ENCODE measurements at places on chromosomes 4 and X. TPM values are rescaled to one million over a fixed set of nuclear protein-coding genes. Genes with fewer than 3 reads are reported as not detected.

- H3K4me3 ChIP-seq: no peak overlapping the region
- peaks cover 36% of the 10 kb centered on the region for H3K4me1 ChIP-seq
- H3K27ac ChIP-seq: no peak overlapping the region
- no peaks in the 10 kb centered on the region for H3K36me3 ChIP-seq
Observed at GRCh38 chr4:39987485-39987884, 9.8 kb upstream of the PDS5A start.

DNA sequence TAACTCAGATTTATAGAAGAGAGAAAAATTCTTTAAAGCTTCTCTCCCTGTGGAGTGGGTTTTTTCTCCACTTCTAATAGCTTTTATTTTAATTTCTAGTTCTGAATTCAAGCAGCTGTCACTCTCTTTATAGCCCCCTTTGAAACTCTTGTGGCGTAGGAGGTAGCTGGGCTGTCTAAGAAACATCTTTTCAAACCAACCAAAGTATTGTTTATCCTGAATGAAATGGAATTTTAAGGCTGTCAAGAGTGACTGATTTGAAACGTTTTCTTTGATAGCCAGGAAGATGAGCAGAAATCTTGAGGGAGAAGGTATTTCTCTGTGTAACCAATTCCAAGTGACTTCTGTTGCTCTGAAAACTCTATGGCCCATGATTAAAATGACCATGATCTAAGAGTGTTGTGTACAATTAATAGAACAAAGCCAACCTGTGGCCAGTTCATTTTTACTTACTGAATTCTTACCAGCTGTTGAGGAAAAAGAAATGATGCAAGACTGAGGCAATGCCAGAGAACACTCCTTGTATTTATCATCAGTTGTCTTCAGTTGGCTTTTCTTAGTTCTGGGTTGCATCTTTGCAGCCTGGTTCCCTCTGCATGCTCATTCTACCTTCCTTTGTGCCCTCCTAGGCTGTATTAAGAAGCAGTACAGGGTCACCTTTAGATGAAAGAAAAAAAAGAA, 298.4 kb downstream of the ARHGAP10 start:
- H3K27ac ChIP-seq: no peak overlapping the region
- no peaks in the 10 kb centered on the region for H3K27me3 ChIP-seq
- no peaks in the 10 kb centered on the region for H3K4me1 ChIP-seq
- no peak for DNase-seq
- no peaks in the 10 kb centered on the region for H3K36me3 ChIP-seq

GRCh38 chr4:83318666-83319065, 16.0 kb downstream of the HPSE start:
- DNase-seq: no peak
- no peaks in the 10 kb centered on the region for H3K36me3 ChIP-seq
- H3K27me3 ChIP-seq: no peaks in the 10 kb centered on the region
- no peak overlapping the region for H3K4me3 ChIP-seq

FHIP1A gene
- 2.9 TPM for total RNA-seq

DNA sequence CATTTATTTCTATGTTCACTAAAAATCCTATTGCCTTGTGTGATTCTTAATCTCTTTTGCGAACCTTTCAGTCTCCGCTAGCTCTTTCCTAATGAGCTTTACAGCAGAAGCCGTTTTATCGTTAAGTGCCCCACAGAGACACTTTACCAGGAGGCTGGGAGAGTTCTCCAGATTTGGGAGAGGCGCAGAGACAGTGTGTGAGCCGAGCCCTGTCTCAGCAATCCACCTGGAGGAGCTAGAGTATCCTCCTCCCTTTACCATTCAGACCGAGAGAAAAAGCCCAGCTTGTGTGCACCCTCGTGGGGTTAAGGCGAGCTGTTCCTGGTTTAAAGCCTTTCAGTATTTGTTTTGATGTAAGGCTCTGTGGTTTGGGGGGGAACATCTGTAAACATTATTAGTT, 54.9 kb upstream of the MTM1 start:
- H3K36me3 ChIP-seq: no peaks in the 10 kb centered on the region
- H3K4me1 ChIP-seq: no peaks in the 10 kb centered on the region
- no peak overlapping the region for H3K27ac ChIP-seq

AGTR2 gene
- not detected for total RNA-seq

GRCh38 chrX:13747836-13748235, 13.3 kb downstream of the OFD1 start:
- no peak overlapping the region for H3K4me3 ChIP-seq
- DNase-seq: peak; percentile 21
- no peaks in the 10 kb centered on the region for H3K27me3 ChIP-seq
- no peaks in the 10 kb centered on the region for H3K36me3 ChIP-seq

DNA sequence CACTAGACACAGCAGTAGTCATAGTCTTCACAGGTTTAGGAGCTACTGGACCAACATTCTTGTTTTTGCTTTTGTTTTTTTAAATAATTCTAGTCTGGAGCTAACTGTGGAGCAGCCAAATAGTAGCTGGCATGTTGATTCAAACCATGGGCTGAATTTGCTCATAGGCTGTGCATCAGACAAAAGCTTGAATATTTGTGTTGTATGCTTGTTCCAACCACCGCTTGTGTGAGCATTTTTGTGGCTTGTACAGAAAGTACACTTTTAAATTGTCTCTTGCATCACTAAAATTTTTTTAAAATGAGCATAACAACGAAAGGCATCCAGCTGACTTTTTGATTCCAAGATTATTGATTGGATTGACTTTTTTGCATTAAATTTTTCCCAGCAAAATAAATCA, 39.6 kb downstream of the CCNI start:
- H3K4me1 ChIP-seq: no peaks in the 10 kb centered on the region
- DNase-seq: no peak
- H3K27me3 ChIP-seq: no peaks in the 10 kb centered on the region

DNA sequence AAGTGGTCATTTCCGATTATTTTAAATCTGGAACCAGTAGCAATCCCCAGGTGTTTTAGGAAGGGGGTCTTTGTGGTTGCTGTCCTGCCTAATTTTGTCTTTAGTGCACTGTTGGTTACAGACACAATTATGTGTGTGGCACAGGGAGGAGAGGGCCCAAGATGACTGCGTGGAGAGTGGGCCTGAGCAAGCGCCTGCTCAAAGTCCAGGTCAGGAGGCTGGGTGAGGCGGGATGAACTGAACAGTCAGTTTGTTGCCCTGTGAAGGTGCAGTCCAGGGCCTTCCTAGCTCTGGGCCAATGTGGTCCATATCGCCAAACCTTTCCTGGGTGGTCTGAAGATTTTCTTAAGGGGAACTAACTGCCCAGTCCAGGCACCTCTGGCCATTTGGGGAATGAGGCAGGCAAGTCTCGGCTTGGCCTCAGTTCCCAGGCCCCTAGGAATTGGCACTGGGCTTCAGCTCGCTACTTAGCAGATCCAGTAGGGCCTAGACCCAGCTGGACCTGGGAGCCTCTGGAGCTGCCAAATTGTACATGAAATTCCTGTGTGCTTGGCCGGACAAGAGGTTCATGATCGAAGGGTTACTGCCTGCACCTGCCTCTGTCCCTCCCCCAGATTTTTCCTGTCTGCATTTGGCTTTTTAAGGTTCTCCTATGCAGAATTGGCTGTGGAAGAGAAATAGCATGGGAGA, 47.6 kb downstream of the ANAPC4 start:
- no peak for DNase-seq
- no peak overlapping the region for H3K4me3 ChIP-seq
- no peak overlapping the region for H3K27ac ChIP-seq
- no peaks in the 10 kb centered on the region for H3K36me3 ChIP-seq
- H3K4me1 ChIP-seq: peaks cover 11% of the 10 kb centered on the region

MSL3 gene
- total RNA-seq: 9.8 TPM

GRCh38 chrX:80139564-80139963, 125.0 kb downstream of the TBX22 start:
- no peak overlapping the region for H3K4me3 ChIP-seq
- no peaks in the 10 kb centered on the region for H3K36me3 ChIP-seq
- H3K27ac ChIP-seq: no peak overlapping the region
- no peak for DNase-seq

SLC49A3 gene
- 0.07 TPM for total RNA-seq

FHL1 gene
- not detected for total RNA-seq

- H3K27ac ChIP-seq: no peak overlapping the region
- peak; percentile 48 for DNase-seq
- H3K36me3 ChIP-seq: peaks cover 8% of the 10 kb centered on the region
- H3K27me3 ChIP-seq: no peaks in the 10 kb centered on the region
- H3K4me1 ChIP-seq: peaks cover 30% of the 10 kb centered on the region
- H3K4me3 ChIP-seq: peak overlapping the region; percentile 79
Observed at GRCh38 chrX:54042609-54043021, 1.7 kb downstream of the PHF8 start.

CTSO gene
- total RNA-seq: not detected

DNA sequence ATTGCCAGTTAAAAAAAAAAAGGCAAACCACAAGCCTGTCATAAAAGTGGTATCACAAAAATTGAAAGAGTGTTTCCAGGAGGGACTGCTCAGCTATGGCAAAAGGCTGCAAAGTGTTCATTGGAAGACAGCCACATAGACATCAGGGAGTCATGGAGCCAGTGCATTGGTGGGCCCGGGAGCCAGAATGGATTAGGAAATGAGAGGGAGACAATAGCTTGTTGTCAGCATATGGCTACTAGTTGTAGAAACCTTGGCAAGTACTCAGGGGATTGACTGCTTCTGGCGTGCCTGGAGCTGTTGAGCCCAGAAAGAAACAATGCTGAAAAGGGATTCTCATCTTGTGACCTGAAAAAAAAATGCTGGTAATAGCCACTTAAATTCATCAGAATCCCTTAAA, 5.0 kb downstream of the GAR1 start:
- H3K27me3 ChIP-seq: no peaks in the 10 kb centered on the region
- H3K27ac ChIP-seq: no peak overlapping the region
- DNase-seq: no peak
- peaks cover 46% of the 10 kb centered on the region for H3K4me1 ChIP-seq
- H3K36me3 ChIP-seq: peaks cover 57% of the 10 kb centered on the region

- H3K27me3 ChIP-seq: no peaks in the 10 kb centered on the region
- no peak overlapping the region for H3K4me3 ChIP-seq
- no peak for DNase-seq
- no peak overlapping the region for H3K27ac ChIP-seq
- H3K4me1 ChIP-seq: no peaks in the 10 kb centered on the region
- no peaks in the 10 kb centered on the region for H3K36me3 ChIP-seq
Observed at GRCh38 chr4:13413729-13414437, 70.3 kb downstream of the RAB28 start.

DNA sequence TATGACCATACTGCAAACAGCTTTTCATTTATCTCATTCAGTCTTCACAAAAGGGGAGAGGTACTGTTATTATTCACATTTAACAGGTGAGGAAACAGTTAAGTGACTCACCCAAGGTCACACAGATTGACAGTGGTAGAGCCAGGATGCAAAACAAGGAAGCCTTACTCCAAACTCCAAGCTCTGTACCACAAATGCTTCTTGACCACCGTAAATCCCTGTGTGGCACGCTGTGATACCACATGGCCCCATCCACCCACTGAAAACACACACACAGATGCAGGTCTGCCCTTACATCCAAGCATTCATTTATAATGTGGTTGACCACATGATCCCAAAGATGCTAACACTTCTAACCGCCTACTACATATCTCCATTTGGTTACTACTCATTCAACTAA, 129.5 kb downstream of the TSPAN5 start:
- no peaks in the 10 kb centered on the region for H3K4me1 ChIP-seq
- no peaks in the 10 kb centered on the region for H3K27me3 ChIP-seq
- DNase-seq: no peak

DNA sequence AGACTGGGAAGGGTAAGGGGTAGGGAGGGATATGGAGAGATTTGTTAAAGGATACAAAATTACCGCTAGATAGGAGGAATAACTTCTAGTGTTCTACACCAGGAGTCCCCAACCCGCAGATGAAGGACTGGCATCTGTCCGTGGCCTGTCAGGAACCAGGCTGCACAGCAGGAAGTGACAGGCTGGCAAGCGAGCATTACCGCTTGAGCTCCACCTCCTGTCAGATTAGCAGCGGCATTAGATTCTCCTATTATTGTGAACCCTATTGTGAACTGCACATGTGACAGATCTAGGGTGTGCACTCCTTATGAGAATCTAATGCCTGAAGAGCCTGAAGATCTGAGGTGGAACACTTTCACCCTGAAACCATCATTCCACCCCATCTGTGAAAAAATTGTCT, 27.9 kb upstream of the BBS7 start:
- no peaks in the 10 kb centered on the region for H3K4me1 ChIP-seq
- DNase-seq: no peak
- H3K27ac ChIP-seq: no peak overlapping the region
- no peak overlapping the region for H3K4me3 ChIP-seq
- H3K36me3 ChIP-seq: no peaks in the 10 kb centered on the region
